ENCODE measurements at places on chromosomes 3 and 15. TPM values are rescaled to one million over a fixed set of nuclear protein-coding genes. Genes with fewer than 3 reads are reported as not detected.

DNA sequence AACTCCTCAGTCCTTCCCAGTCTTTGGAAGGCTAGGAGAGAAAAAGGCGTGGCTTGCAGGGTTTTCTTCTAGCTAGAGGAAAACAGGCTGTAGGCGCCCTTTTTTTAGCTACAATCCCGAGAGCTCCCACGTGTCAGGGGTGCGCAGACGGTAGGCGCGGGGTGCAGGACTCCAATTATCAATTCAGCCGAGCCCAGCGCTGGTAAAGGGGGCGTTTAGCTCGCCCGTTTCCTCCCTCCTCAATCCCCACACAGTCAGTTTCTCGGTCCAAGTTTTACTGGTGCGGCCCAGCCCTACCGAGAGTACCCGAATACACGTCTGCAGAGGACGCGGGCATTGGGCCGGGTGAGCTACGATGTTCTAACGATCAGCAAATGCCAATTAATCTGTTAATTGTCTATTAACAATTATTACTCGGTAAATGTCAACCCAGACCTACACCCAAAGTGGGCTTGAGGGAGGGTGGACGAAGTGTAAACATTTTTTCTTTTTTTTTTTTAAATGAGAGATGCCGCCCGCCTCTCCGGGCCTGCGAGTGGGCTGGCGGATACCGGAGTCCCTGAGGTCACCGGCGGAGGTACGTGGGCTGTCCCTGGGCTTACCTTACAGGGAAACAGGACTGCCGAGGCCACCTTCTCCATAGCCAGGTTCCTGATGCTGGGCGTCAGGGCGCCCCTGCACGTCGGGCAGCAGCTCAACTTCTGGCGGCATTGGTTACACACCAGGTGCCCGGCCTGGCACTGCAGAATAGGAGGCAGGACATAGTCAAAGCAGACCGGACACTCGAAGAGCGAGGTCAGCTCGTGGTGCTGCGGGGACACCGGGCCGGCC lies 923 bp downstream of the SIAH2 start:
- peak; percentile 67 for DNase-seq

- DNase-seq = no peak
These were observed 6.2 kb upstream of the ZNF148 start for GRCh38 chr3:125381314-125381713.

GRCh38 chr3:129278439-129278965 lies at the start of gene HMCES:
TSS of gene HMCES (plus strand) at chr3:129278870. CDS start at chr3:129279733, 863 bp downstream.
- peak; percentile 95 for DNase-seq

Gene RARB
- total RNA-seq = 1.5 TPM

Gene EPHB1
- not detected for total RNA-seq

Gene GATA2
- total RNA-seq = 2.6 TPM

- DNase-seq = peak; percentile 89
These were observed 25.7 kb upstream of the GALNT15 start for GRCh38 chr3:16148783-16149182.

DNA sequence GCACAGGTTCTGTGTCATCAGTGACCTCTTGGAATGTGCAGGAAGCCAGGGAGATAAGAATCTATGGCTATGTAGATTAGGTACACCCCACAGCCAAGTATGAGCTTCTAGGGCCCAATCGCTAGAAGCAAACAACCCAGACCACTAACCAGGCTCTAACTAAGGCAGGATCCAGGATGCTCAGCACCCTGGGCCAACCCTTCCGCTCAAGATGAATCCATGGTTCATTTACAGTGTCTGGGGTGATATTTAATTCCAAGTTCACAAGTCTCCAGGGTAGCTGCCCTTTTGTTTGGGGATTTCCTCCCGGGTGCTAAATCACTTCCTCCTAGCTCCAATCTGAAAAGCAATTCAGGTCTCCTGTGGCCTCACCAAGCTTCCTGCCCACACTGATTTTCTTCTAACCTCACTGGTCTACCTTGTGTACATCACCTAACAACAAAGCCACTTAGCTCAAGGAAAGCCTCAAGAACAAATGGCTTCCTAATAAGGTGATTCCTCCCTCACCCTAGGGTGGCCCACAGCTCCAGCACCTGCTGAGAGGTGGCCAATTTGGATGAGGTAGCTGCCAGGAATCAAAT lies 2.4 kb downstream of the EHD4 start:
- no peak for DNase-seq

Gene MUSTN1
- total RNA-seq = not detected

- no peak for DNase-seq
These were observed 5.4 kb upstream of the ABHD17C start for GRCh38 chr15:80689716-80690115.

Gene CCDC14
- 21.7 TPM for total RNA-seq

- DNase-seq = no peak
These were observed 204.8 kb upstream of the SLC2A2 start for GRCh38 chr3:171231361-171231760.

DNA sequence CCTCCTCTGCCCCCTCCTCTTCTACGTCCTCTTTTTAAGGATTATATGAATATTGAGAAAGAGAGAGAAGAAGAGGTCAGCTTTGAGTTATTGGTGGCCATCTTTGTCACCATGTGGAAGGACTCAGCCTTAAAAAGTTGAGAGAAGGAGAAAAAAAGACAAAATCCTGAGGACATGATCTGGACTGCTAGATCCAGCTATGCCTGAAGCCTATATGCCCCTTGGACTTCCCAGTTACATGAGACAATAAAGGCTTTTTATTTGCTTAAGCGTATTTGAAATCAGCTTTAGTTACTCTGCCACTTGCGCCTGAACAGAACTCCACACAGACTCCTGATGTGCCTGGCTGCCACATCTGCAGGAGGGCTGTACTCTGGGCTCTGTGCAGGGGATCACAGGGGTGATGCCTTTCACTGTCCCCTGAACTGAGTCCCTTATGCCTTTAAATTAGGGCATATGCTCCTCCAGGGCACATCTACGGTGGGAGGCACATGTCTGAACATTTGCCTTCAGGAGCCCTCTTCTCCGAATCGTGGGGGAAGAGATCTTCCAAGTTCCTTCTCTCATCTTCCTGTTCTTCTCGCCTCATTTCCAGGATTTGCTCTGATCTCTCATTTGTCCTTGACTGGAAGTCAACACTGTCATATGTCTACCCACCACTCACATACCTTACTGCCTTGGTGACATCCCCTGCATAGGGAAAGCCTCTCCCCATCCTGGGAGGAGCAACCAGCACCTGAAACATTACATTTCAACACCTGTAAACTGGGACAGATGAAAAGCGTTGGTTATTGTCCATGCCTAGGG lies 14.0 kb upstream of the PLA2G4E start:
- DNase-seq = no peak

Gene CLDN11
- 28.7 TPM for total RNA-seq

DNA sequence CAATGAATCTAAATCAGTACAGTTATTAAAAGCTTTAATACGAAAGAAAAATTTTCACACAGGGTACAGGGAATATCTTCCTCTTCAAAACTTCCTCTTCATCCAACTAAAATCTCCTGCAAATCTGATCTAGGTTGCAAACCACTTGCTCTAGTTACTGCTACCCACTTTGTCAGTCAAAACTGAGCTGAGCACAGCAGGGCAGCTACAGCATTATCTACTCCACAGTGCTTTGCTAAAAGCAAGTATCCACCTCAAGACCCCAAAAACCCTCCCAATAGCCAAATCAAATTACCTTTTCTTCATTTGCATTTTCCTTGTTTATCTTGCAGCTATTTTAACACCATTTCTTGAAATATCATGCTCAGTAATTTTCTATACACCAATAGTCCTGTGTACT lies 14.7 kb downstream of the ZNF280D start:
- DNase-seq = no peak

- no peak for DNase-seq
These were observed 180.0 kb upstream of the SMAD3 start for GRCh38 chr15:66885281-66885915.

- no peak for DNase-seq
These were observed 216.1 kb upstream of the CDIN1 start for GRCh38 chr15:36363335-36363734.

Gene CCR3
- not detected for total RNA-seq

- DNase-seq = no peak
These were observed 276.6 kb upstream of the LRTM1 start for GRCh38 chr3:55204417-55204816.

DNA sequence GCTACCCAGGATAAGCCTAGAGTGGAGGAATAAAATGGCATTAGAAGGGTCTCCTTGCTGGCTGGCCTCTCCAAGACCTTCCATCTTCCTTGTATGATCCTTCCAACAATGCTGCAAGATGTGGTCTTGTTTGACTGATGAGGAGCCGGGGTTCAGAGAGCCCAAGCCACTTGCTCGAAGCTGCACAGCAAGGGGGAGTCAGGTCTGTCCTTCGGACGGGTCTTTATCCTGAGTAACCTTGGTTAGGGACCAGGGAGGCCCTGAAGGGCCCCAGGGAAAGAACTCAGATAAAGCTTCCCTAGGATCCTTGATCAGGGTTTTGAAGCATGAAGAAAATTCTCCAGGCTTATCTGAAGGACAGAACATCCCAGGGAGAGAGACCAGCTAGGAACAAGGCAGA lies 7.0 kb upstream of the DNAJB8 start:
- no peak for DNase-seq

GRCh38 chr3:162170581-162170980 lies 674.0 kb downstream of the OTOL1 start:
- no peak for DNase-seq

Gene SH3GL3
- 0.15 TPM for total RNA-seq

DNA sequence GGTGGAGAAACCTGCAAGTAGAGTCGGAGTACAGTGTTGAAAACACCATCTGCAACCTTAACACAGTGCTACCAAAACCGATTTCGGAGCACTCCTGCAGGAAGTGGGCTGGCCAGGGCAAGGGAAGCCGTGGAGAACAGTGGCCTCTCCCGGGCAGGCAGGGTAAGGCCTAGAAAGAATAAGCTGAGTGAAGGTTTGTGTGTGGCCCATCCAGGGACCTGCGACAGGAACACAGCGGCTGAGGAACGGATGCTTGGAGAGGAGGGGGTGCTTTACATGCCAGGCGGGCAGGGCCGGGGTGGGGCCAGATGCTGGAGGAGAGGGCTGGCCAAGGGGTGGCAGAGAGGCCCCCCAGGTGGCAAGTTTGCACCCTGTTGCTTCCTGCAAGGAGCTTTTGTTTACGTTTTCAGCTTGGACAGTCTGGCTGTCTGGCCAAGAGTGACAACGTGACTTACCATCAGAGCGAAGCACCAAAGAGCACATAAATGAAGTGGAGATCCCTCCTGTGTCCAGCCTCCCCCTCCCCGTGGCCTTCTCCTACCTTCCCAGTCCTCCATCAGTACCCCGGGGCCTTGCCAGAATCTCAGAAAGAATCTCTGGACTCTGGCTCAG lies 156.5 kb downstream of the PGPEP1L start:
- peak; percentile 60 for DNase-seq

DNA sequence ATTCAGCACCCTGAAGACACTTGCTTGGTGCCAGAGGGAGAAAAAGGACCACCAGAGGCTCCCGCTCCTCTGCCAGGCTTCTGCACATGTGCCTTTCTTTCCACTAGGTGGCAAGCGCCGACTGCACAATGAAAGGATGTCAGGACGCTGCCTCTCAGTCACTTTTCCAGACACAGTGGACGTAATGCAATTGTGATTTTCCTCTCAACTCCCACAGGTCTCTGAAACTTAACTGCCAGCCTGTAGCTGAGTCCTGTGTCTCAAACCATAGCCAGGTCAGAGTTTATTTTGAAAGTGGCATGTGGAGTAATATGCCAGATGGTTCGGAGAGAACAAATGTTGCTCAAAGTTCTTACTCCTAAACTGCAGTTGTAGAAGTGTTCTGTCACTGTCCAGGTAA lies 162.9 kb downstream of the ITPR1 start:
- peak; percentile 35 for DNase-seq

DNA sequence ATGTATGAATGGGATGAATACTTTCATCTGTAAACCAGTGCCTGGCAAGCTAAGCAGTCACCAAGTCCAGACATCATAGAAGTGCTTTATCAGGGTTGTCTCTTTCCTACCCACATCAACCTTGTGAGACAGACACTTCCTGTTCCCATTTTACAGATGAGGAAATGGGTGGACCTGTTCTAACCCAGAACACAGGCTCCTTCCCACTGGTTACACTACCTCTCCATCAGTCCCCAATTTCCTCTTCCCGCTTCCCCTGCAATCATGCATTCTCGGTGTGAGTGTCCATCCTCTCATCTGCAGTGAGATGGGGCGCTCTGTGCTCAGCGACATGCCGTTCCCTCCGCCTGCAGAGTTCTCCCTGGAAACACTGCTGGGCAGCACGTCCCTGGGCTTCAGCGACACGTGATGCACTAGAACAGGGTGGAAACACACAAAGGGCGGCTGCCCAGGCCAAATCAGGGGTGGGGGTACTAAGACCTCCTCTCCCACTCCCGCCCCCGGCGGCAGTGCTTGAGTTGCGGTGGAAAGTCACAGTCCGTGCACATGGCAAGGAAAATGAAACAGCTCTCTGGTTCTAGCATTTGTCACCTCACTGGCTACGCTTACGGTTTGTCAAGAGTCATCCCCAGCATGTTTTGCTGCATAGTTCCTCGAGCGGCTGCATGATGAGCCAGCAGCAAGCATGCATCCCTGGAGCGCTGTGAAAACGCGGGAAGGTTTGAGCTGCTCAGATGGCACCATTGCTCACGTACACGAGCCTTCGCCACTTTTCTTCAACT lies 201.1 kb downstream of the ADAMTS17 start:
- no peak for DNase-seq

GRCh38 chr3:42844412-42844713 lies 31.3 kb downstream of the CYP8B1 start:
- no peak for DNase-seq

Gene NTRK3
- total RNA-seq = 4.0 TPM

Gene CEP152
- 2.3 TPM for total RNA-seq

DNA sequence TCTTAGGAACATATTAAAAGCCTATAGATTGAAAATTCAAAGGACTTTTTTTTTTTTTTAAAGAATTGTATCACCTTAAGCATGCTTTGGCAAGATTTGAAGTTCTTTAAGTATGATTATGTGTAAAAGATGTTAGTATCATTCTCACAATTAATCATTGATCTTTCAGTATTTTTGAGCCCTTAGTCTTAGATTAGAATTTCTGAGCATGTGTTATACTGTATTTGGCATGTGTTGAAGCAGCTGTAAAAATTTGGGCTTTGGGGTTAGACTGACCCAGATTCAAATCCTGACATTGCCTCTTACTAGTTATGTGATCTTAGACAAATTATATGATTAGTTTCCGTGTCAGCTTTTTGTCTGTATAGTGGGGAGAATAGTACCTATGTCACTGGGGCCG lies 6.3 kb downstream of the OXSR1 start:
- DNase-seq = no peak

Gene RMDN3
- 43.1 TPM for total RNA-seq
